Central memory CD8-positive, alpha-beta T cell (primary cell): ENCODE measurements at places on chromosomes 13 and 19.
A peak's percentile ranks its signal among the peaks of the same experiment; 100 is the strongest.

DNA sequence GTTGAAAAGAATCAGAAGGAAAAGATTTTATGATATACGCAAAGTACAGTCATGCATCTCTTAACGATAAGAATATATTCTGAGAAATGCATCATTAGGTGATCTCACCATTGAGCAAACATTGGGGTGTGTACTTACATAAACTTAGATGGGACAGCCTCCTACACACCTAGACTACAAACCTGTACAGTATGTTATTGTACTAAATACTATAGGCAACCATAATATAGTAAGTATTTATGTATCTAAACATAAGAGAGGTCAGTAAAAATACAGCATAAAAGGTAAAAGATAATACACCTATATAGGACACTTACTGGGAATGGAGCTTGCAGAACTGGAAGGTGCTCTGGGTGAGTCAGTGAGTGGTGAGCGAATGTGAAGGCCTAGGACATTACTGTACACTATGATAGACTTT is 254.6 kb downstream of the SPRY2 start:
- H3K4me3 ChIP-seq: no peak overlapping the region
- peaks cover 1% of the 10 kb centered on the region for H3K36me3 ChIP-seq
- no peak overlapping the region for H3K27ac ChIP-seq
- DNase-seq: no peak

DNA sequence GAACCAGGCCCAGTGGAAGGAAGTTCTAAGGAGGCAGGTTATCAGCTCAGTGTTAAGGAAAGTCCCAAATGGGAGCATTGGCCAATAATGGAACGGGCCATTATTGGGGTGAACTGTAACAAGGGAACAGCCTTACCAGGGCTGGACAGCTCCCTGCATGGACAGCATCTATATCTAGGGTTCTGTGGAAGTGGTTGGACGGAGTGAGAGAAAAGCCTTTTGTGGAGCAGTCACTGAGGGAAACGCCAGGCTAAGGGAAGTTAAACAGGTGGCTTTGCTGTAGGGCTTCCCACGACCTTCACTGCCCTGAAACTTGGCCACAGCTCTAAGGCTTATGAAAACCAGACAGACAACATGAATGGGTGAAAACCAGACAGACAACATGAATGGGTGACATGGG is 17.0 kb downstream of the POU2F2 start:
- H3K27ac ChIP-seq: no peak overlapping the region
- DNase-seq: no peak
- no peaks in the 10 kb centered on the region for H3K27me3 ChIP-seq
- peaks cover 11% of the 10 kb centered on the region for H3K4me1 ChIP-seq
- peaks cover 15% of the 10 kb centered on the region for H3K36me3 ChIP-seq

GRCh38 chr19:33193865-33194362 is at the start of gene LRP3:
Gene LRP3, plus strand, starts transcription at chr19:33194330. Its CDS starts 456 bp downstream, at chr19:33194786.
- no peak for DNase-seq
- no peaks in the 10 kb centered on the region for H3K36me3 ChIP-seq
- peaks cover 58% of the 10 kb centered on the region for H3K27me3 ChIP-seq
- H3K4me1 ChIP-seq: no peaks in the 10 kb centered on the region
- H3K27ac ChIP-seq: no peak within 1 kb of the TSS

DNA sequence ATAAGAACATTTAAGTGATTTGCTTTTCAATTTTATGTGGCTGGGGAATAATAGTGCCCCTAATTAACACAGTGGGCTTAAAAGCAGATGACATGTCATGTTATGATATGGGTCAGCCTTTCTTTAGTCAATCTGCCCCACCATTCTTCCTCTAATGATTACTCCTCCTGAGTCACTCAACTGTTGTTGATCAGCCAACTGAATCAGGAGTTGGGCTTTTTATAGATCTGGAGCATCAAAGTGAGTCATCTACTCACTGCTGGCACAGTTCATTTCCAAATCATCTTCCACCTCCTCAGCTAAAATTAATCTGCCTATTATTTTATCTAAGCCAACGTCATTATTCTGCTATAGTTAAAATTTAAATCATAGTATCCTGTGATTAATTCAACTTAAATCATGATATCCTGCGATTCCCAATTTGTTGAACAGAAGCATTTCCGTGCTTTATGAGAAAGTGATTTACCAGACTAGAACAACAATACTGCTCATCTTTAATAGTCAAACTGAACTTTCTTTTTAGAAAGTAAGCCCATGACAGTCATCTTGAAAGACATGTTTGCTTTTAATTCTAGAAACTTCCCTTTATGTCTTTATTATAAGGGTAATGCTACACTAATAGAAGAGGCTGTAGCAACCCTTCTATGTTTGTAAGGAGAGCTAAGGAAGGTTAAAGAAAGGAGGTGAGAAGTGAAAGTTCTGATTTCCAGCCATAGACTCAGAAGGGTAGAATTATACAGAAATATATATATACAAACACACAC is 551.4 kb downstream of the TBC1D4 start:
- no peaks in the 10 kb centered on the region for H3K36me3 ChIP-seq
- DNase-seq: no peak
- H3K4me1 ChIP-seq: no peaks in the 10 kb centered on the region

DNA sequence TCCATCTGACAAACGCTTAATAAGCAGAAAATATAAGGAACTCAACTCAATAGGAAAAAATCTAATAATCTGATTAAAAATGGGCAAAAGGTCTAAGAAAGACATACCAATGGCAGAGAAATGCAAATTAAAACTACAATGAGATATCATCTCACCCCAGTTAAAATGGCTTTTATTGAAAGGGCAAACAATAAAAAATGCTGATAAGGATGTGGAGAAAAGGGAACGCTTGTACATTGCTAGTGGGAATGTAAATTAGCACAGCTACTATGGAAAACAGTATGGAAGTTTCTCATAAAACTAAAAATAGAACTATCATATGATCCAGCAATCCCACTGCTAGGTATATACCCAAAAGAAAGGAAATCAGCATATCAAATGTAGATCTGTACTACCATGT is 508.8 kb upstream of the GPC6 start:
- no peaks in the 10 kb centered on the region for H3K27me3 ChIP-seq
- H3K27ac ChIP-seq: no peak overlapping the region
- no peaks in the 10 kb centered on the region for H3K36me3 ChIP-seq
- no peak for DNase-seq
- no peaks in the 10 kb centered on the region for H3K4me1 ChIP-seq

DNA sequence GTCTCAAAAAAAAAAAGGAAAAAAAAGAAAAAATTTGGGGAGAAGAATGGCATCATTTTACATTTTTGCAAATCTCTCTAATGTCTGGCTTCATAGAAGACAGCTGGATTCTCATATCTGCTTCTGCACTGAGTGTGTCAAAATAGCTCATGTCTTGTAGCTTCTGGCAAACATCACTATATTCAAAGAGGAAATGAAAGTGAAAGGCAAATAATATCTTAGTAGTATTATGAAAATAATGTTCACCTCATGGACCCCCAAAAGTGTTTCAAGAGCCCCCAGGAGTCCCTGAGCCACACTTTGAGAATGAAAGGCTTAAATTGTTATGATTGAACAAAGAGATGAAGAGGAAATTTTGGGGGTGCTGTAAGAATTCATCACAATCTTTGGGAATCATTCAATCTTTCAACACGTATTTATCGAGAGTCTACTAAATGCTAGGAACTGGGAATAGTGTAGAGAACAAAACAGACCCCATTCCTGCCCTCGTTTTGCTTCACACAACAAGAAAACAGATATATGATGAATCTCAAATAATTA is 1.2 kb upstream of the SLC6A16 start:
- no peaks in the 10 kb centered on the region for H3K27me3 ChIP-seq
- no peak overlapping the region for H3K27ac ChIP-seq
- H3K4me3 ChIP-seq: no peak overlapping the region
- peaks cover 20% of the 10 kb centered on the region for H3K36me3 ChIP-seq

DNA sequence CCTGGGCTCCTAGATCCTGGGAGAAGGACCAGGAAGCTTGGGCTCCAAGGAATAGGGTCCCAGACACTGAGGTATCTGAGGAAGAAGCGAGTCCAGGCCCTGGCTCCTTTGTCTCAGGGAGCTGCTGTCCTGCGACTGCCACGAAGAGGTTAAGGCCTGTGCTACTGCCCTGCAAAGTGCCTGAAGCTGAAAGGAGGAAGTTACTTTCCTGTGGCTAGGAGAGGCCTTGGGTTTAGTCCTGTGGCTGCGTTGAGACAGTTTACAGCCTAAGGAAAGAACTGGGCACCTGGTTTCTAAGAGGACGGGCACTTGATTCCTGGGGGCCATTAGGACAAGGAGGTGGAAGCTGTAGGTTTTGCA is 2.8 kb downstream of the MYADM start:
- DNase-seq: no peak
- H3K4me1 ChIP-seq: peaks cover 72% of the 10 kb centered on the region
- peak overlapping the region; percentile 66 for H3K4me3 ChIP-seq

DNA sequence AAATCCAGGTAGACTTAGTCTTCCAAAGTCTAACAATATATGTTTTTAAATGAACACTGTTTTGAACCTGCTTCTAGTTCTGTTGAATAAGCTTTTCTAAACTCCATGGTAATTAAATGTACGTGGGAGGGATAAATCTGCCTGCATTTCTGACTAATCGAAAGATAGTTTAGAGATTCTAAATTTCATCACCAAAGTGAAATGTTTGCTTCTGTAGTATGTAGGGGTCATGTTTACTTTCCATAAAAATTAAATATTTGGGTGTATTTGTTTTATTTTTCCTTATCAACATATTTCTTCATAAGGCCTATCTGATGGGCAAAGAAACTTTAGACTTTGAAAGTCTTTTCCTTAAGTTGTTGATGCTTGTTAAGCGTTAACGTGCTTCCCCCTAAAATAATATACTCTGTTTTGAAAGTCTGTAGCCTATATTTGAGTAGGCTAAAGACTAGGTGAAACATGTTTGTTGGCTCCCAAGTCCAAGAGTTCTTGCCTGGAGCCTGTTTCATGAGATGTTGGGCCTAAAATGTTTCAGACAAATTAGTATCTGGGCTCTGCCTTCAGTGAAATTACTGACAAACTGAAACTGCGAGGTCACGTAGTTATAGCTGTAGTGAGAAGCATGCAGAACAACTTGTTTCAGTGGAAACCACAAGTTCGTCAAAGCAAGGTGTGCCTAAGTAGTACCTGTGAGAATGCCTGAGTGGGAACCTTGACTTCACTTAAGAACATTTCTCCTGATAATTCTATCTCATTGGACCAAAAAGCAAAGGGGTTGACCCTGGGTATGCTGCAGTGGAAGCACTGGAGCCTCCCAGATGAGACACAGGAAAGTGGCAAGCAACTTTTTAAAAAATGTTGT is 126.2 kb downstream of the LMO7 start:
- H3K4me3 ChIP-seq: peak overlapping the region; percentile 72
- DNase-seq: no peak
- H3K36me3 ChIP-seq: peaks cover 4% of the 10 kb centered on the region
- H3K27me3 ChIP-seq: no peaks in the 10 kb centered on the region
- H3K4me1 ChIP-seq: peaks cover 34% of the 10 kb centered on the region
- H3K27ac ChIP-seq: peak overlapping the region; percentile 68

- H3K4me3 ChIP-seq: no peak overlapping the region
- H3K27ac ChIP-seq: no peak overlapping the region
- no peaks in the 10 kb centered on the region for H3K4me1 ChIP-seq
- H3K36me3 ChIP-seq: peaks cover 5% of the 10 kb centered on the region
These were observed 141.3 kb downstream of the RNF17 start for GRCh38 chr13:24905242-24905641.

DNA sequence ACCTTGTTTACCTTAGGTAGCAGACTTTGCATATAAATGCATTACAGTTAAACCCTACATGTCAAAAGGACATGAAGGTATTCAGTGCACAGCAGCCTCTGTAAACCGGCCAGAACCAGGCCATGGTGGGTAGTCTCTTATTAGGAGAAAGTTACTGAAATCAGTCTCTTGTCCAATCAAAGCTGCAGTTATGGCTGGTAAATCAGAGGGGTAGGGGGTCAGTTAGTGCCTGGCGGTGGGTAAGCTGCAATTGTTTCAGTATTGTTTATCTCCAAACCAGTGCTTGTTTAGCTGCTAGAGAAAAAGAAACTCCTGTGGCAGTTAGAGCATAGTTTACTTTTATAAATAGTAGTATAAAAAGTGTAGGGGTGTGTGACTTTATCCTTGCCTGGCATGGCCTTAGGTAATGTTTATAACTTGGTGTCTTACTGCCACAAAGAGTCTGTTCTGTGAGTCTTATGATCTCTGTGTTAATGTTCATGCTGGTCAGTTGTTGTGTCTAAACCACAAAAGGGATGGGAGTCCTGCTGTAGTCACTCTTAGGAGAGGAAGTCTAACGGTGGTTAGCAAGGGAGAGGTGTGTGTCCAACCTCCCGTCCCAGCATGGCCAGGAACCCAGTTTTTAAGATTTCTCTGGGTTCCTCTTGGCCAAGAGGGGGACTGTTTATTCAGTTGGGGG is 28.0 kb downstream of the CHST8 start:
- H3K27me3 ChIP-seq: peaks cover 25% of the 10 kb centered on the region
- no peaks in the 10 kb centered on the region for H3K36me3 ChIP-seq
- no peaks in the 10 kb centered on the region for H3K4me1 ChIP-seq
- H3K27ac ChIP-seq: no peak overlapping the region

GRCh38 chr13:77861741-77862140 is 56.9 kb downstream of the EDNRB start:
- H3K4me3 ChIP-seq: no peak overlapping the region
- H3K4me1 ChIP-seq: no peaks in the 10 kb centered on the region
- peaks cover 26% of the 10 kb centered on the region for H3K27me3 ChIP-seq
- peaks cover 2% of the 10 kb centered on the region for H3K36me3 ChIP-seq
- DNase-seq: no peak
